ENCODE measurements at places on chromosomes 12 and 14. TPM values are rescaled to one million over a fixed set of nuclear protein-coding genes. Genes with fewer than 3 reads are reported as not detected.

The GLIPR1L2 gene
- 3.2 TPM for total RNA-seq

The TAS2R30 gene
- total RNA-seq = 23.9 TPM

The POTEG gene
- total RNA-seq = not detected

The LRIG3 gene
- total RNA-seq = 23.7 TPM

The CCDC184 gene
- 1.3 TPM for total RNA-seq

The C12orf50 gene
- 0.17 TPM for total RNA-seq

The OR4E2 gene
- not detected for total RNA-seq
